ENCODE measurements at places on chromosomes 7 and 10.
A peak's percentile ranks its signal among the peaks of the same experiment; 100 is the strongest.

GRCh38 chr7:102055181-102055976, 231.3 kb upstream of the SH2B2 start:
- no peak for DNase-seq

- DNase-seq, result no peak
Measured at GRCh38 chr10:18449611-18450026, 201.8 kb downstream of the NSUN6 start.

- DNase-seq, result peak; percentile 70
Measured at GRCh38 chr10:6275022-6275997, 72.6 kb downstream of the PFKFB3 start.

DNA sequence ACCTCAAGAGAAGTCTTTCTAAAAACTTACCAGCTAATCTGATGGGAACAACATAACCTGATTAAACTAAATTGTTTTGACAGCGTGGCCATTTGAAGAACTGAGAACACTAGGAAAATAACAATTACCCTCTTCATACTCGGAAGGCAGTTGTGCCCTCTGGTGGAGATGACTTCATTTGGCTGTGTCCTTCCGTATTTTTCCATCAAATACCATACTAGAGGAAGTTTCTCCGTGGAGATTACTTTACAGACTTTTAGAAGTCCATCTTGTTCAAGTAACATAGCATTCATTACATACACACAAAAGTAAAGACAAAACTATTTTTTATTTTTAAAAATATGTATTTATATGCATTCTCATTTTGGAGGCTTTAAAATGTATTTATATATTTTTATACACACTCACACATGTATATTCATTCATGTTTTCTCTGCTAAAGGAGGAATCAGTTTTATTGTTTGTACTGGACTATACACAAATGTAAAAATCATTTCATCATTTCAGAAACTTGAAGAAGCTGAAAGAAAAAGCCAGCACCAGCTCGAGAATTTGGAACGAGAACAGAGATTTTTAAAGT, 25.2 kb downstream of the SMNDC1 start:
- DNase-seq, result peak; percentile 24

GRCh38 chr10:69729326-69730048, 72.2 kb upstream of the COL13A1 start:
- no peak for DNase-seq

GRCh38 chr10:91210014-91210413, 10.4 kb upstream of the PCGF5 start:
- DNase-seq, result no peak

DNA sequence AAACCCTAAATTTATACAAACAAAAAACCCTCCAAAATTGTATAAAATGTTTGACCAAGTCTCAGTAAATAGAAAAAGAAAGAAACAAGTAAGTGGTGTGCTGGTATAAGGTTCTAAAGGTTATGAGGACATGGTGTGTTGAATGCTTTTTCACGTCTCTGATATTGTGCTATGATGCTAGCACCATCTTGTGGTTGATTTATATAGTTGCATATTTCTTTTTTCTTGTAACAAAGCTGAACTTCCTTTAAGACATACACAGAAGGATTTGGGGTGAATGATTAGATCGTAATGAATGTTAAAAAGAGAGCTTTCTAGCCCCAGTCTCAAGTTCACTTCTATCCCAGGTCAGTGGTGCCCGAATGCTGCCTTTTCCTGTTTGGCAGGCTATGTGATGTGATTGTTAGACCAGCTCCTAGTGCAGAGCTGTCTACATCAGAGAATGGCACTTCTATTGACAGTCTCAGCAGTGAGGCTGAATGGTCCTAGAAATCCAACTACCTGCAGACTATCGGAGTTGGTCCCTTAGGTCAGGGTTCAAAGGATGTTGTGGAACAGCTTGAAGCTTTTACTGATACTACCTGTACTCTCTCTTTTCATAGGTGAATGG, 25.0 kb downstream of the VTI1A start:
- no peak for DNase-seq

GRCh38 chr7:158248816-158249215, 338.8 kb downstream of the PTPRN2 start:
- DNase-seq, result no peak

DNA sequence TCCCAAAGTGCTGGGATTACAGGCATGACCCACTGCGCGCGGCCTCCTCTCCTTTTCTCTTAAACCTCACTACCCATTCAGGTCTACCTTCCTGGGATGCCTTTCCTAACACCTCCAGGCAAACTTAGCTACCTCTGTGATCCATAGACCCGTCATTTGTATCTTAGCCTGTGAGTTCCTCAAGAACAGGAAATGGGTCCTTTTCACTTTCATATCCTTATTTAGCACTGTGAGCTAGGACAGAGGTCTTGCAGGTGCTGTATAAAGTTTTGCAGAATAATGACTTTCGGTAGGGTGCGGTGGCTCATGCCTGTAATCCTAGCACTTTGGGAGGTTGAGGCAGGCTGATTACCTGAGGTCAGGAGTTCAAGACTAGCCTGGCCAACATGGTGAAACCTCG, 215.7 kb downstream of the RELN start:
- no peak for DNase-seq

DNA sequence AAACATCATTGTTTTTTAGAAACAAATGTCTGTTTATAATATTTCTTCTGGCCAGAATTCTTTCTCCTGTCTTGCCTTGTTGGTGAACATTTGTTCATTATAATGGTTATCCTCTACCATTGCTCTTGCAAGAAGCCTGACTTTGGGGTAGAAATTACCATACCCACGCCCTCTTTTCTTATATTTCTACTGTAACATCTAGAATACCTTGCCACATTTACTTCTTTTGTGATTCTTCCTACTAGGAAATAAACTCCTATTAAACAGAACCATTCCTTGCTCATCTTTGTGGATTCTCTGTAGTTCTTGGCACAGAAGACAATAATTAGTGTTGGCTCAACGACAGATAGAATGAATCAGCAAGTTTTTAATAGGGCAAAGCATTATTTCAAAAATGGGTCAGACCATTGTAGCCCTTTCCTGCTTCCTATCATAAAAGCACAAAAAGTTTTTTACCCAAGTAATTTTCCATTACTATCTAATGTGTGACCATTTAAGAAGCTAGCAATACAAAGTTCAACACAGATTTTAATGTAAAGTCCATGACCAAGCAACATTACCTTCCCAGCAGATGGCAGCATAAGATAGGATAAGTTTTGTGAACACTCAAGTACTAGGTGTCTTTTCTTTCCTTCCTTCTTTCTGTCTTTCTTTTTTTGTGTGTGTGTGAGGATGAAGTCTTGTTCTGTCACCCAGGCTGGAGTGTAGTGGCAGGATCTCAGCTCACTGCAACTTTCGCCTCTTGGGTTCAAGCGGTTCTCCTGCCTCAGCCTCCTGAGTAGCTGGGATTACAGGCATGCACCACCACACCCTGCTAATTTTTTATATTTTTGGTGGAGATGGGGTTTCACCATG, 270.4 kb downstream of the HGF start:
- DNase-seq, result peak; percentile 35

GRCh38 chr10:50508315-50509051, 115.3 kb downstream of the SGMS1 start:
- no peak for DNase-seq

DNA sequence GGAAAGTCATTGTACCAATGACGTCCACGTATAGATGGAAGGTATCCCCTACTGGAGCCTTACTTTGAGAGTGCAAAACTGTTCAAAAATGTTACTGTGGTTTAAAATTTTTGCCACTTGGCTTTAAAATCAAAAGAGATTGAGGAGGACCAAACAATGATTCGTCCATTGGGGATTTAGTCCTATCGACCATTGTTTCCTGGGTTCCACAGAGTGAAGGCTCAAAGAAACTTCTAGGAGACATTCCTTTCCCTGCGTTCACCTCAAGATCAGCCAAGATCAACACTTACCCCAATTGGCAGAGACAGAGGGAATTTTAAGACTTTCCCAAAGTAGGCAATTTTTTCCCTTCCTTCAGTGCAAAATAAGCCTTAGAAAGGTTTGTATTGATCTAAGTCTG, 152.3 kb downstream of the NEBL start:
- no peak for DNase-seq

DNA sequence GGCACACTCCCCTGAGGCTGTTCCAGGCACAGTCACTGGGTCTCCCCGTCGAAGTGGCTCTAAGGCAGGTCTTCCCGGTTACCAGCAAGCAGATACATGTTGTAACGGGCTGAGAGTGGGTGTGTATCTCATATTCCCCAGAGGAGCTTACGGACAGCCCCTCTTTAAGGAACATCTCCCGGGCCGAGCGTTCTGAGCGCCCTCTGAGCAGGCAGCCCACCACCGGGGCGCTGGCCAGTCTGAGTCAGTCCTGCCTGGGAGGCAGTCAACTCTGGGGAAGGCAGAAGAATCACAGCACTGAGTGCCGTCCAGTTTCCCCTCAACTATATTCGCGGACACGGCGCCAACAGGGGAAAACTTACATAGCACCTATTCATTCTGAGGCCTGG, 117.4 kb downstream of the LHPP start:
- no peak for DNase-seq

DNA sequence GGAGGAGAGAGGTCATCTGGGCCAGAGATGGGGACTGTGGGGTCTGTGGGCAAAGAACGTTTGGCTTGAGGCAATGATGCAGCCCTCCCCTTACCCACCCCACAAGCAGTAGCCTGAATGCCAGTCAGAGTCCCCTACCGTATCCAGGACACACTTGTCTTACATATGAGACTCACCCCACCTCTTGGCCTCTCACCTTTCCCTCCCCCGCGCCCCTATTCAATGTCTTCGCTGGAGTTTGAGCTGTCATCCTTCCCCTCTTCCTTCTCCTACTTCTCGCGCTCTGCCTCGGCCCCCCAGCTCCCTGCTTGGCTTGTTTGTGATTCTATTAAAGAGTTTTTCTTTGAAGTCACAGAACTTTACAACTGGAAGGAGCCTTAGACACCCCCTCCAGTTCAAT, 8.9 kb downstream of the PRRT4 start:
- no peak for DNase-seq

DNA sequence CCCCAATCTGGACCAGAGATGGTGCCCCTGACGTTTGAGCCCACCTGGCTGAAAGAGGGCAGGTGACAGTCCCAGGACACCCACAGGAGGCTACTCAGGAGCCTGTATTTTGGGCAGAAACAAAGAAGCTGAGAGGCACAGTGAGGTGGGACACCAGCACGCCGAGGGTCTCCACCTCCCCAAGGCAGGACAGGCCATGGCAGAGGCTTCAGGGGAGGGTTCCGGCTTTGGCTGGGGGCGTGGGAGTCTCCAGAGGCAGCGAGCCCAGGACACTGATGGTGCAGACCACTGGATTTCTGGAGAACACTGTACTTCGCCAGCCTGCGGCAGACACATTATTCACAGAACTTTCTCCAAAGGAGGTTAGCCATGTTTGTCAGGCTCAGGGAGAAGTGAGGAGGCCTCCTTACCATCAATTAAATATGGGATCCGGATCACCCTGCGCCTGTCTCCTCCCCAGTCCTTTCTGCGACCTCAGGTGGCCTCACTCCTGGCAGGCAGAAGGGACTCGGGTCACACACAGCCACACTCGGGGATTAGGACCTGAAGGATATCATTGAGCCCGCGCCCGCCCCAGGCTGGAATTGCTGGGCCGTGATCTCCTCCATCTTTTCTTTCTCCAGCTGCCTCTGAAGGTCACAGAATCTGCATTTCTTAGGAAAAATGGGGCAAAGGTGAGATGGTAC, 98.3 kb downstream of the MKI67 start:
- no peak for DNase-seq

GRCh38 chr10:6114805-6115341, 26.0 kb downstream of the RBM17 start:
- DNase-seq, result peak; percentile 44

DNA sequence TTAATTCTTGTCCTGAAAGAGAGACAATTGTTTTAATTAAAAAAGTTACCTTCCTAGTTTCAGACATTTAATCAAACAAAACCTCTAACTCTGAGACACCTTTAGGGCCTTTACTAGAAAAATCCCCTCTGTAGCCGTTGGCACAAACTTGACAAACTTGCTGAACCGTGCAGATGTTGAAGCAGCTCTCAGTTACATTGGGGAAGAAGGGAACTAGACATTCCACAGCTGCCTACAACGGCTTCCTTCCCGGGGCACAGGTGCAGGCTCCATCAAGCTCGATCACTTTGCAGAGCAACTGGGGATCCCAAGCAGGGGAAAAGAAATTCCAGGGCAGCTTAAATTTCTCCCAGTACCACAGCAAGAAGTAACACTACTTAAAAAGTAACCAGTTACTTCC, 141.3 kb downstream of the SKAP2 start:
- no peak for DNase-seq

DNA sequence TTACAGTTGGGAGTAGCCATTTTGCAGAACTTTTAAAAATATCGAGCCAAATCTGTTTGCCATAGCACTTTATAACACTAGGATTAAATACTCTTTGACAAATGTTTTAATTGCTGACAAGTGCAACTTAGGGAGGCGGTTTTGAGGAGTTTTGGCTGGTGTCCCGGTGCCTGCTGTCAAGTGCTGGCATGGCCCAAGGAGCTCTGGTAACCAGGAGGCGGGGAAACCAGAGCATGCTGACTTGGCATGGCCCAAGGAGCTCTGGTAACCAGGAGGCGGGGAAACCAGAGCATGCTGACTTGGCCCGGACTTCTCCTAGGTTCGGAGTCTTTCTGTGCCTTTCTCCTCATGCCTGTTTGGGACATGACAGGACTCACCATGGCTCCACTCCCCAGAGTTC, 30.8 kb upstream of the ZNF32 start:
- no peak for DNase-seq

DNA sequence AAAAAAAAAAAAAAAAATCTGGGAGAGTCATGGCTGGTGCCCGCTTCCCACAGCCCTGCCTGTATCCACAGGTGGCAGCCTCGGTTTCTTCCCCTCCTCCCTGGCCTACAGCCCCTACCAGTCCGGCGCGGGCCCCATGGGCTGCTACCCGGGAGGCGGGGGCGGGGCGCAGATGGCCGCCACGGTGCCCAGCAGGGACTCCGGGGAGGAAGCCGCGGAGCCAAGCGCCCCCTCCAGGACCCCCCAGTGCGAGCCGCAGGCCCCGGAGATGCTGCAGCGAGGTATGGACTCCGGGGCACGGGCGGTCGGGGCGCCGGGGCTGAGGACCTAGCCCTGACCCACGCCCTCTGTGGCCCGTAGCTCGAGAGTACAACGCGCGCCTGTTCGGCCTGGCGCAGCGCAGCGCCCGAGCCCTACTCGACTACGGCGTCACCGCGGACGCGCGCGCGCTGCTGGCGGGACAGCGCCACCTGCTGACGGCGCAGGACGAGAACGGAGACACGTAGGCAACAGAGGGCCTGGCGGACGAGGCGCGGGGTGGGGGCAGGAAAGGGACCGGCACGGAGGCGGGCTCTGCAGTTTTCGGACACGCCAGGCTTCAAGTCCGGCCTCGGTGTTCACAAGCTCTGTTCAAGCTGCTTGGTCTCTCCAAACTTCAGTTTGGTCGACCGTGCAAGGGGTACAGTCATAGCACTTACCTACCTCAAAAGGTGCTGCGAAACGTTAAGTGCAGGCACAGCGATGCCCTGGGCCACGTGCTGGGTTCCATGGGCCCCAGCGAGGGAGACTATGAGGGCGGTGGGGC, 3.9 kb downstream of the NFKB2 start:
- no peak for DNase-seq

DNA sequence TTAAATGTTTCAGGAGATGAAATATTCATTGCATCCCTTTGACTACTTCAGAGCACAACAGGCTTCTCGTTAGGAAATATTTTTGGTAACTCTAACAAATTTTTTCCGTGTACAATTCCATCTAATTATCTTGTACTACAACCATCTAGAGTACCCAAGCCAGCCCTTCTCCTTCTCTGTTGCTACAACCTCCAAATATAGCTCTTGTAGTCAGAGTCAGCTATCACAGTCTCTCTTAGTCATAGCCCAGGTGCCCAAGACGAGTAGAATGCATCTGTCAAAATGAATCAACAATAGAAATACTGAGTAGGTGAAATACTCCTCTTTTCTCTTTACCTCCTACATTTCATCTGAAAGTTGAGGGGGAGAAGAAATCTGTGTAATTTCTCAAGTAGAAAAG, 74.0 kb downstream of the INHBA start:
- DNase-seq, result no peak

All from HS-5 (cell line).